BE2C (cell line): ENCODE measurements at places on chromosomes 5 and 9.

DNA sequence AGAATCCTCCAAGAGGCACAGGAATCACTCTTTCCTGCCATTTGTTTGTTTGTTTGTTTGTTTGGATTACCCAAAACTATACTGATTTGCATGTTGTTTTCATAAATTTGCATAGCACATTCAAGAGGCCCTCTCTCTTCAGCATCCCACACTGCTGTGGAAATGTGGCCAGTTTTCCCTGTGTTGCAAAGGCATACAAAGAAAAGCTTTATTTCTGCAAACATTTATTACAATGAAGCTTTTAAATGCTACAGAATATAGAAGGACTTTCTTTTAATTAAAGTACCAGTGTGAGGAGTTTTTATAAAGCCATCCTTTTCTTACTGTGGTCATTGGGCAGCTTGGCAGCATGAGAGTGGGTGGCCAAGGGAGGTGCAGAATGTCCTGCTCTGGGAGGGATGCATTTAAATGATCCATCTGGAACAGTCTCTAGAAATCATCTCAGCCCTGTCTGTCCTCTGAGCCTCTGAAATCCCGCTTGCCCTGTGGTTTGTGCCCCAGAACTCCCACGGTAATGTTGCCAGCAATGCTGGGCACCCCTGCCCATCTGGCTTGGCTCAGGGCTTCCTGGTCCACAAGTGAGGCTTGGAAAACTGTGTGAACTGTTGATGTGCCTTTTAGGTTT, 356.8 kb upstream of the KIF2A start:
- no peak for DNase-seq

DNA sequence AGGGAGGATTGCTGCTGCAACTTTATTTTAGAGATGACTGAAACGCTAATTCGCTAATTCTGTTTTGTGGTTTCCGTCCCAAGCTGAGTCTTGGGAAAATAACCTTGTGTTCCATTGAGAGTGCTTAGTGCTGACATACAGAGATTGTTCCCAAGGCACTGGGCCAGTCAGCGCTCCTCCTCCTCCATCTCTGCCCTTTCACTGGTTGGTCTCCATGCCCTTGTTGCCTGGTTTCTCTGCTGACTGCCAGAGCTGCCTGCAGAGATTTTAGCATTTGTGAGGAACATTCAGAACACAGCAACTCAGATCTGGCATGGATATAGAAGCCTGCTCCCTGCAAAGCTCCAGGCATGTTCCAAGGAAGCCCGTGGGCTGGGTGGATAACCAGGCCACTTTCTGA, 126.0 kb upstream of the IRX2 start:
- no peak for DNase-seq

DNA sequence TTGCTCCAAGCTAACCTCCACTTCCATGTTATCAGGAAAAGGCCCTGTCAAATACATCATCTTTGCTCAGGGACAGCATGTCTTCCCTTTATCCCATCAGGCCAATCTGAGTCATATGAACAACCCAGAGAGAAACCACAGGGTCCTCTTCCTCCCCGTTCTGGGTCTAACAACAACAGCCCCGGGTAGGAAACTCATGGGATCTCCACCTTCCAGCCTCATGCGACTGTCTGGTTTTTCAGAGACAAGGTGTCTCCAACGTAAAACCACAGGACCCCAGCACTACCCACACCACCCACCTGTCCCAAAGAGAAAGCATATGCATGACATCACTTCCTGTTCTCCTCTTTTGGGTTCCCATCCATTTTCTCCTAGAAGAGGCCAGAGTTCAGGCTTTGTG, 217.9 kb downstream of the ENC1 start:
- no peak for DNase-seq

- DNase-seq = no peak
These were observed 18.6 kb downstream of the PRDM6 start for GRCh38 chr5:123107343-123108244.

- peak; percentile 25 for DNase-seq
These were observed 1.2 kb downstream of the FBXO10 start for GRCh38 chr9:37575001-37575400.

GRCh38 chr9:83520292-83520691, 17.9 kb downstream of the FRMD3 start:
- DNase-seq = no peak

- DNase-seq = no peak
These were observed 66.9 kb downstream of the GRIN3A start for GRCh38 chr9:101671567-101671966.

- DNase-seq = no peak
These were observed 80.8 kb upstream of the OSMR start for GRCh38 chr5:38764937-38765391.
